Activated T-helper 17 cell treated with anti-CD3 and anti-CD28 coated beads, Interleukin-2, amount 50 U/mL, for 72 hours (primary cell): ENCODE measurements at places on chromosomes 11 and 22.

DNA sequence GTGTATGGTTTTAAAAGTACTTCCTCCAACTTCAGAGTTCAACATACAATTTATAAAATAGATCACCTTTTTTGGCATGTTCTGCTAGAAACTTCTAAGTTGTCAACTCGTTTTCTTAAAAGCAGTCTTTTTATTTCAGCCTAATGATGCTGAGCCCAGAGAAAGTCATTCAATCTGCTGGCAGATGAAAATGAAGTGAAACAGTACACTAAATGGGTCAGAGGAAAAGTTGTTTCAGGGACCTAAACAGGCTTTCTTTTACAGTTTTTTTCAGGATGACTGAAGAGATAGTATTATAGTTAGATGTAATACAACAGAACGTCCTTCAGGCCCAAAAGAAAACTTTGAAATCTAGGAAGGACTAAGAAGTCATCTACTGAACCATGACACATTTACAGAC is 842.7 kb upstream of the CCDC90B start:
- no peak for ATAC-seq

GRCh38 chr11:46889689-46890475 is 28.5 kb downstream of the LRP4 start:
- ATAC-seq: peak; percentile 80

DNA sequence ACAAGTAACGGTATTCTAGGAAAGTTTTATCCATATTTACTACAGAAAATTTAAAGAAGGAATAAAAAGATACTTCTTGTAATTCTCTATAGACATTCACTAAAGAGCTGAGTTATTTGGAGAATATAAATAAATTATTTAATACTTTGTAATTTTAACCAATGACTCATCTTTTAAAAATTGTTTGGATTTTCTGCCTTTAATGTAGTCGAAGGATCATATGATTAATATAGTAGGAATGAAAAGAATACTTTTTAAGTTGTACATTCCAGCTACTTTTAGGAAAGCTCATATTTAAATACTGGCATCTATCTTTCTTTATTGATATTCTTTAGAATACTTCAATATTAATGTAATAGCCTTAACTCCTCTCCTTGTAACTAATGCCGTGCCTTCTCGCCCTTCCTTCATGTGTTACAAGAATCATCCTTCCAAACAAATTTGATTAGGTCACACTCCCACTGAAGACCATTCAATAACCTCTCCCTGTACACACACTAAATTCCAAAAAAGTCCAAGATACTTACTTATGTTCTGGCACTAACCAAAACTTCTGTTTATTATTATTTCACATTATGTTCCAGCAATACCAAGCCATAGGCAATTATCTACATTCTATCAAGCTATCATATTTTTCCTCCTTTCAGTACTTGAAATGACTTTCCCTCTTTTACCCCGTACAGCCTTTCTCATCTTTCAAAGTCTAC is 501.9 kb downstream of the CNTN5 start:
- no peak for ATAC-seq

DNA sequence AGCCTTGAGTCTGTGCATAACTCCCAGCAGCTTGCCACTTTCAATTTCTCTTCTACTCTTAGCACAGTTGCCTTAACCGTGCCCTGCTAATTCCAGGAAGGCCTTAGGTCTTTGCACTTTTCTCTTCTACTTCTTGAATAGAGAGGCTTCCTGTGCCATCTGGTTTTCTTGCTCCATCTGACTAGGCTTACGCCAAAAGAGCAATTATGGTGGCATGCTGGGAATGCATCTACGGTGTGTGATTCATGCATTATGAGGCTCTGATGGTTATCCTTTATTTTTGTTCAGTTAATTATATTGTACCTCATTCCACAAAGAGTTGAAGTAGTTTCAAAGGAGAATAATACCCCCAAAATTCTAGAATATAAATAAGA is 29.4 kb downstream of the SIK2 start:
- ATAC-seq: peak; percentile 49

GRCh38 chr11:10693509-10694081 is at the start of gene IRAG1:
Gene IRAG1, minus strand, starts transcription at chr11:10693755. Its CDS starts 153 bp downstream, at chr11:10693602.
- no peak for ATAC-seq

DNA sequence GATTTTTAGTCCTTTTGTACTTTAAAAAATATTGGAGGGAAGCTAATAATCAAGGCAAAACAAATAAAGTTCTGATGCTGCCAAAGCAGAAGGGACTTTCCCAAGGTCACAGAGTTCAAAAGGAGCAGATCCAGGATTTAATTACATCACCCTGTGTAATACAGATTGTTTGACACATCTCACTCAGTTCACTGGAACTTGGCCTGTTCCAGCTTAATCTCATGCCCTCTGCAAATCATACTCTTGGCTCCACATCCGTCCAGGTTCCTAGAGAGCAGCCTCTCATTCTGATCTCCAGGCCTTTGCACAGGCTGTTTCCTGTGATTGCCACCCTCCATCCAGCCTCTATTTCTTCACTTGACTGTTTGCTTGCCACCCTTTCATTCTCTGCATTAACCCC is 151.7 kb downstream of the SPON1 start:
- no peak for ATAC-seq

DNA sequence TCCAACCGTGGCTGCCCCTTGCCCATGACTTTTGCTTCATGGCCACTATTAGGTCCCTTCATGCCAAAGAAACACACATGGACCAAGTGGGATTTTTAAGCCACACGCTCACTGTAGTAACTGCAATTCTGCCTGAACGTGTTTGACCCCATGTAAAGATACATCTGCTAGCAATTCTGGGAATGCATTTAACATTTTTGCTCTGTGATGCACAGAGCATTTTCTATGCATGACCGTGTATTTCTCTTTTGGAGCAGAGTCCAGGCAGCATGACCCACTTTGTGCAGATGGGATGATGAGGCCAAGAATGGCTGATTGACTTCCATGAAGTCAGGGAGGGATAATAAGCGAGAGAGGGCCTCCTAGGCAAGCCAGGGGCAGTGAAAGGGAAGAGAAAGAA is 108.5 kb downstream of the TP53I11 start:
- no peak for ATAC-seq

GRCh38 chr11:69992943-69993694 is 85.0 kb upstream of the ANO1 start:
- ATAC-seq: no peak

GRCh38 chr11:64864473-64865285 is 13.7 kb downstream of the EHD1 start:
- peak; percentile 71 for ATAC-seq

DNA sequence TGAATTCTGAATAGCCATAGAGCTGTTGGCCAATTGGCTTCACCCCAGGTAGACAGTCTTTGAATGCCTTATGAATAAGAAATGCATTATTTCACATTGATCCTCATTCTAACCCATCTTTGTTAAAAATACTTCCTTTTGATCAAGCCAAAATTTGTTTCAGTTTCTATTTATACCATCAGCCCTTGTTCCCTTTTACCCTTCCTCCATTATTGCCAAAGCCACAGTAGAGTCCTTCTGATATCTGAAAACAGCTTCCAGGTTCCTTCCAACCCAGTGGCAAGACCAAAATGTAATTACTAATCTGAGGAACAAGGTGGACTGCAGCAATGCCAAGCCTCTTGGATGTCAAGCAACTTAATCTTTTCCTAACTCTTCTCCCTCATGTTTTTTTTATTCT is 458.8 kb downstream of the BUD13 start:
- ATAC-seq: no peak

DNA sequence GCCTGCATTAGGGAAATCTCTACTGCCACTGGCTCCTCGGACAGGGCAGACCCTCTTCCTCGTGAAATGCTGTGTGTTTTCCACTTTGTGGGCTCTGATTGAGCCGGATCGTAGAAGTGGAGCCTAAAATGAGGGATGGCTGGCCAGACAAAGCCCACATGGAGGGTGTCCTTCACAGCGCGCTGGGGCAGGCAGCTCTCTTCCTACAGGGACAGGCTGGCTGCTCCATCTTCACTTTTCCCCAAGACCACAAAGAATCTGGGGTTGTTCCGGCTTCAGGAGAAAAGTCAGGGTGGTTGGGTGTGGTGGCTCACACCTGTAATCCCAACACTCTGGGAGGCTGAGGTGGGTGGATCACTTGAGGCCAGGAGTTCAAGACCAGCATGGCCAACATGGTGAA is 94.9 kb downstream of the MORC2 start:
- no peak for ATAC-seq

DNA sequence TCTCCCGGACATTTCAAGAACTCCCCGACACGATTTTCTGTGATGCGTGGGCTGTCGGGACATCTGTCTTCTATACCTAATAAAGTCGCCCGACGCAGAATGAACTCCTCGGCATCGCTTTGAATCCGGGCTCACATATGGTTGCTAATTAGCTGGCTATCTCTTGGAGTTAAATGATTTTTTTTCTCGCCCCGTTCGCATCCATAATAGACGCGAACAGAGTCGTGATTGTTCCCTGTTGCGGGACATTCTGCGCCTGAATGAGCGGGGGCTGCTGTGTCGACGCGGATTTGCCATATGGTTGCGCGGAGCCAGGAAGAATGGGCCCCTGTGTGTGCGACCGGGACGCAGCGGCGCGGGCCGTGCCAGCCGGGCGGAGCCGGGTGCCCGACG is 16.4 kb downstream of the CDKN1C start:
- ATAC-seq: no peak

GRCh38 chr11:124923296-124923695 is 4.2 kb downstream of the HEPN1 start:
- no peak for ATAC-seq

GRCh38 chr11:47994417-47994816 is 14.1 kb downstream of the PTPRJ start:
- ATAC-seq: no peak

DNA sequence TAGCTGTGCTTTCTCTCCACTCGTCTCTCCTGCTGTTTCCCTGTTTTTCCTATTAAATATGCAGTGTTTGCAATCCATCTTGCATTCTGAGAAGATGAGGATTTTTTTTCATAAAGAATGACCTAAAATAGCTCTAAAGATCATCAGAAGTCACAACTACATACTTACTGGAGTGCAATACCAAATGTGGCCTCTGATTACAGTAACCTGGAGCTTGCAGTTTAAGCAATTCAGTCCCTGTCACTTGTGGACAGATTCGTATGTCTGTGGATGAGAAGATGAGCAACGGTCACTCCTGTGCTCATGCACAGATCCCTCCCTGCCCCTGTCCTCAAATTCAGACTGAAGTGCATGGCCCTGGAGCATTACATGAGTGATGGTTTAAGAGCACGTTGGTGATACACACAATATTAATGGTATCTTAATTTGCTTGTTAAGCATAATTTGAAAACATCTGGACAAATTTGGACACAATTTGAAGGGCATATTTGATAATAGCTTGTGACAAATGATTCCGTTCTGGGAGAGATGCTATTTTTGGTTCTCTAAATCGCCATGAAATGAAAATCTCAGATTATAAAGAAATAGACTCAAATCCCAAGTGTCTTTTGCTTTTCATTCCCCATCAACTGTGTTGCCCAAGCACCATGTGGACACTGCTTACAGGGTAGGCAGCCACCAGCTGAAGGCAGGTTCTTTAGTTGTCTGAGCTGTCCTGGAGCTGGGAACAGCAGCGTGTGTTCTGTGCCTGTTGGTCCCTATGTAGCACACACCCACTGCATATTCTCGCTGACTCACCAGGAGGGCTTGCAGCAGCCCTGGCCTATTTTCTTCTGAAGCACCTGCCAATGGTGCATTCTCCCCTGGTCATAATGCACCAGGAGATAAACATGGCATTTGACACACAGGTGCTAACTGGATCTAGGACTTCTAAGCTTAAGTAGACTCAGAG is 32.6 kb upstream of the PRAME start:
- ATAC-seq: no peak

DNA sequence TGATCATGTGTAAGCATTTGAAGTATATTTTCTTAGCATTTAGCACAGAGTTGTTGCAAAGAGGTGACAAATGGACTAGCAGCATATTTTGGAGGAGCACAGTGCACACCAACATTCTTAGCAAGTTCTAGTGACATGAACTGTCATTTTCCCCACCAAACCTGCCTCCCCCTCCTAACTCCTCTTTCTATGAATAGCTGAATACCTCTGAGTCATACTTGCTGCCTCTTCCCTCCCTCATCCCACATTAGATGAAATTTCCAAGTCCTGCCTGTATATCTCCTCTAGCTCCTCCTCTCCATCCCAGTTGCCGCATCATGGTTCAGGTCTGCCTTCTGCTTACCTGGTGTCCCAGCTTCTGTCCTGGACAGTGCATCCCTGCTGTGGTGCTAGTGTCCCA is 7.2 kb downstream of the OSBP2 start:
- ATAC-seq: no peak

DNA sequence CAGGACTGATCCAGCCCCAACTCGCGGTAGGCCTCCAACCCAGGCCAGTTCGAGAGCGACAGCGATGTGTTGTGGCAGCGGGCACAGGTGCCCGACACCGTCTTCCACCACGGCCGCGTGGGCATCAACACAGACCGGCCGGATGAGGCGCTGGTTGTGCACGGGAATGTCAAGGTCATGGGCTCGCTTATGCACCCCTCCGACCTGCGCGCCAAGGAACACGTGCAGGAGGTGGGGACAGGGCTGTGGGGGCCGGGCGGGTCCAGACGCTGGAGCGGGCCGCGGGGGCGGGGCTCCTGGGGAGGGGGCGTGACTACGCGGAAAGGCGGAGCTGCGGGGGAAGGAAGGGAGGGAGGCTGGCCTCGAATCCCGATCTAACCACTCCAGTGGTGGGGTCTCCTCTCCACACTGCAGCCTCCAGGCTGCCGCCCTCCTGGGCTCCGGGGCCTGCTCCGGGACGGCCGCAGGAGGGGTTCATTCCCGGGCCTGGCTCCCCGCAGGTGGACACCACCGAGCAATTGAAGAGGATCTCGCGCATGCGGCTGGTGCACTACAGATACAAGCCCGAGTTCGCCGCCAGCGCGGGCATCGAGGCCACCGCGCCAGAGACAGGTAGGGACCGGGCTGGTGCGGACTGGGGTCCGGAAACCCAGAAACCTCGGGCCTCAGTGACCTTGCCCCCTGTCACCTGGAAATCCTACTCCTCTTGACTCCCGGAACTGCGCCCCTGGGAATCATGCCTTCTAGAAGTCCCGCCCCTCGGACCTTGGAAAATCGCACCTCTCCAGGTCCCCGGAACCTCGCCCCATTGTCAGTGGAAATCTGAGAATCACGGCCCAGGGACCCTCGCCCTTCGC is 14.9 kb downstream of the TMEM258 start:
- peak; percentile 36 for ATAC-seq

DNA sequence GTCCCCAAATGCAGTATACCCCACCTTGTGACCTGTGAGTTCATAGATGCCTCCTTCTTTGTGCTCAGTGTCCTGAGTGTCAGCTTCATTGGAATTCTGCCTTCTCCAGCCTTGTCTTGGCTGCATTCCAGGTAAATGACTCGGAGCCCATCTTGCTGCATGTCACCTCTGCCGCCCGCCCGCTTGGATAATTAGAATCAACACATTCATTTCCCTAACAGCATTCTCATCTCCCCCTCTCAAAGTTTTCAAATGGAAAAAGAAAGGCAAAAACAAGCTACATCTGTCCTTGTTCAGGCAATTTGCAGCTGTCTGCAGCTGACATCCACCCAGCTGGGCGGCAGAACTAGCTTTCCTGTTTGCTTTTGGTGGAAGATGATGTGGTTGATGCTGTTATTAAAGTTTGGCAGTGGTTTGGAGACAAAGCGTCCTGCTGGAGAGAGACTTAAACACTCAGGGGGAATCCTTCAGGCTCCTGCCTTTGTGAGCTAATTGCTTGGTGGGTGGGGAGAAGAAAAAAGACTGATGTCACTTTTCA is 198.8 kb upstream of the SEZ6L start:
- ATAC-seq: no peak
